Stimulated activated CD4-positive, alpha-beta T cell treated with anti-CD3 and anti-CD28 coated beads, TNF-alpha, amount 100 ng/mL, for 24 hours (primary cell): ENCODE measurements at places on chromosomes 13 and 19.

DNA sequence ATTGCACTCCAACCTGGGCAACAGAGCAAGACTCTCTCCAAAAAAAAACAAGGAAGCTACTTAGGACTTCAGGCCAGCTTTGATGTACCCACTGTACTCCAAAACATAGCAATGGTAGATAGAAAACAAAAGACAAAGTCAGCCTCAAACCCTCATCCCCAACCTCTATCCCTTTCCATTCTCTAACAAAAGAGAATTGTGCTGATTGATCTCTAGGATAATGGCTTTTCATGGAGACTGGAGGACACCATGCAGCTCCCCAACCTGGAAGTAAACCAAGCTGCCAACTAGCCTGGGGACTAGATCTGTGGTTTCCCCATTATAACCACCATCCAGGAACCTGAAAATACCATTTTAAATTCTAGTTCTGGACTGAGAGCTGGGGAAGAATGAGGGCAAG, 4.3 kb upstream of the ZDHHC20 start:
- no peak for DNase-seq

- DNase-seq = no peak
Observed at GRCh38 chr19:49333418-49333805, 1.8 kb upstream of the CD37 start.

DNA sequence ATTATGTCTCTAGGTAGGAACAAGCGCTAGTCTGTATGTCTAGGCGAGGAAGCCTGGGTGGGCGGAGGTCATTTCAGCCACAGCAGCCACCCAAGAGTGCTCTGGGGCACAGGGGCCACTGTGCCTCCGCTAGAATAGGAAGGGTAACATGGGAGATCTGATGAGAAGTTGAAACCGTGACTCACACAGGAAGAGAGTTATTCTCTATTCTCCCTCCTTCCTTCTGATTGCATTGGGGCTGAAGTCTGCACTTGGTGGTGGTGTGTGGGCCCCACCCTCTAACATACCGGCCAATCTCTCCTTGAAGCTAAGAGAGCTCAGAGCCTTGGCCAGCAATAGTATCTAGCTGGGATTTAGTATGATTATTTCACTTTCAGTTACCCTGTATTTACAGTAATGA, 20.3 kb upstream of the GGACT start:
- DNase-seq = no peak

DNA sequence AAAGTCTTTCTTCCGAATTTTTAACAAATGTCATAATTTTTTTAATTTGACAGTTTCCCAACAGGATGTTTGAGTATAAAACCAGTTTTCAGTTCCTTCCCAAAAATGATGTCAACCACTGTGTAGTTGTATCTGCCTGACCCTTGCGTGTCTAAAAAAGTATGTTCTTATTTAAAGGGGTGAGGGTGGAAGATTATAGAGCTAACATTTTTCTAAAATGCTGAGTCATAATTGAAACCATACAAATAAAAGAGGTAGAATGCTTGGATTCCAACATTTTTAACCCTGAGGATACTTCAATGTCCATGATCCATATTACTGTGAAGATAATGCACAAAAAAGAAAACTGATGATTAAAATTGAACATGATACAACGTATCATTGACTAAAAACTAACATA, 1388.8 kb downstream of the UQCRFS1 start:
- no peak for DNase-seq

- no peak for DNase-seq
Observed at GRCh38 chr13:47480121-47480520, 521.0 kb downstream of the SUCLA2 start.

DNA sequence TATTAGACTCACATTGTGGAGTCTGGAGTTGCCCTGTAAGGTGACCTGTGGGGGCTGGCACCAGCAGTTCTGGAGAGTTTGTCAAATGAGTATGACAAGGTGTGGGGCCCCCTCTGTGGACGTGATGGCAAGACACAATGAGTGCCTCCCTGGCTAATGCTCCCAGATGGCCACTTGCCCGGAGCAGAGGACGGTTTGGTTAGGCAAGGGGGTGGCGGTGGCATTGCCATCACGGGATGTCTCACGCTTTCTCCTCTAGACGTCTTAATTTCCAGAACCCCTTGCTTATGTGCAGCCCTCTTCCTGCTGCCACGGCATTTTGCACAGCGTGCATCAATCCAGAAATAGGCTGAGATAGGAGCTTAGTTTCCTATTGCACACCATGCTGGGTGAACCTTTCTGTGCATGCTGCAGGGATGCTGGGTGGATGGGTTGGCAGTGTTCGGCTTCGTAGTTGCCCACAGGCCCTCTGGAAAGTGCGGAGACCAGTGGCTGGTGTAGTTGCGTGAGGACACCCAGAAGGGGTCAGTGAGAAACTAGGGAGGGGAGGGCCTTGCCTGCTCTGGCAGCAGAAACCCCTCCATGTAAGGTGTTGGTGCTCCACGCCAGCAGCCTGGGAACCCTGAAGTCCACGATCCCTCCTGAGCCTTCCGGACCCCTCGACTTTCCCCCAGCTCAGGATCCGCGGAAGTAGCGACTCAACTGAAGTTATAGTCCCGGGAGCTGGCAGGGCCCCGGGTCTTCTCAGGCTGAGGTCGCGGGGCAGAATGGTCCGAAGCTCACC, 18.1 kb upstream of the LRP3 start:
- DNase-seq = no peak

DNA sequence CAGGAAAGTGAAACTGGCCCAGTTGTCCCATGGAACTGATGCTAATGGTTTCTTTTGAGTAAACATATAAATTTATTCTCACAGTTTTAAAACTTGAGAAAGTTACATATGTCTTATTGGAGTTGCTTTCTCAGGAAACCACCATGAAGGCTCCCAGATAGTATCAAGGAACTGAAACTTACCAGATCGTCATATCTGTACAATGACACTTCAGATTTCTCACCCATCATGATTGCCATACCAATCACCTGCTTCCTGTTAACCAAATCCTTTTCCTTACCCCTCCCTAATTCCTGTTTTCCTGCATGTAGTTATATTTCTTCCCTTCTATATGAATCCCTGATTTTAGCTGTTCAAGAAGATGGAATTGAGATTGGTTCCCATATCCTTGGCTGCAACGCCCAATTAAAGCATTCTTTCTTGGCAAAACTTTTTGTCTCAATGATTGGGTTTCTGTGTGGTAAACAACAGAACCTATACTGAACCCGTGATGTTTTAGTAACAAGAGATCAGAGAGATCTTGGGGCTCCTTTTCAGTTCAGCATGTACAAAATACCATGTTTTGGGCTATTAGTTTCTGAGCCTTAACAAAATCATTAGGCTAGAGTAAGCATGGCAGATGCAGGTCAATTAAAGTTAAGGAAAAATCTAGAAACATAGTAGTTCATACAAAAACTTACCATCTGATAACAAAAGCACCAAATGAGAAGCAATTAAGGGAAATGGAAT, 781.3 kb upstream of the MIR17HG start:
- DNase-seq = no peak

DNA sequence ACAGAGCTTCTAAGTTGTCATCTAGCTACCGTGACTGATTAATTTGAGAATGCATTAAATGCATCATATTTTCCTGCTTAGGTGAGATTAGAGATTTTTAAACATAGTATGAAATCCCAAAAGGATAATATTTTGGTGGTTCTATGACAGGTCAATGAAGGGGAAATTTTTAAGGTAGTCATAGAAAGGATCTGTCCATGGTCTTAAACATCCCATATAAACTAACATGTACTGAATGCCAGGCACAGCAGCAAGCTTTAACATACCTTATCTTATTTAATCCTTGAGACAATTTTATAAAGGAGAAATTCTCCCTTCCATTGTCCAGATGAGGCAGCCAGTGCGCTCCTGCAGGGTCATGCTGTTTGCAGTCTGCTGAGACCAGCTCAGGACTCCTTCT, 466.0 kb downstream of the FGF14 start:
- no peak for DNase-seq

- no peak for DNase-seq
Observed at GRCh38 chr13:108795841-108796240, 166.4 kb downstream of the MYO16 start.

- DNase-seq = no peak
Observed at GRCh38 chr13:50893211-50893852, 16.3 kb upstream of the RNASEH2B start.

DNA sequence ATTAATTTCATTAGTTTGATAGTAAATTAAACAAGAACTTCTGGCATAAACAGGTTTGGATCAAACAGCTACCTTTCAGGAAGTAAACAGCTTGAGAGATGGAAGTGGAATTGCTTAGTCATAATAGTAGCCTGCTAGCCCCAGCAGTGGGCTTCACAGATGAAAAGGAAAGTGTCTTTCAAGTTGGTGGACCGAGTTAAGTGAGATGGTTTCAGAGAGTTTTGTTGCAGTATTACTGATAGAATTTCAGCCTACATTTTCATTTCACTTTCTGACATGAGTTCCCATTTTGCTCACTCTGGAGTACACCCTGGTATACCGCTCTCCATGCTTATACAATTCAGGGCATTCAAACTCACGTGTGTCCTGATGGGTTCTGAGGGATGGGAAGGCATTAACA, 2.0 kb upstream of the PTOV1 start:
- no peak for DNase-seq

- no peak for DNase-seq
Observed at GRCh38 chr13:52454459-52454819, 839 bp upstream of the CKAP2 start.

GRCh38 chr19:3577723-3578344, 5.1 kb downstream of the HMG20B start:
- no peak for DNase-seq

DNA sequence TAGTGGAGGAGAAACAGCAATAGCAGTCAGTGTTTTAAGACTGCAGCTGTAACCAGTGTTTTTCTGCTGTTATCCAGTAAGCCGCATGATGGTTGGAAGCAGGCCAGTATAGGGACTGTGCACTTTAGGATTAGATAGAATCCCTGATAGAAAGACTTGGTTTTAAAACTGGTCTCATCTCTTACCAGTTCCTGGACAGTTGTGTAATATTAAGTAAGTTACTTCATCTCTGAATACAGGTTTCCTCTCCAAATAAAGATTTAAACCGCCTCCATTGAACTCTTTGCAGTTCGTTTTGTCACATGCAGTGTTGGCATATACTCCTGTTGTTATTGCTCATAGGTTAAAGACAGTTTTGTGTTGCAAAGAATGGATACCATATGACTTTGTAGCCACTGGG, 25.6 kb downstream of the URI1 start:
- DNase-seq = no peak

DNA sequence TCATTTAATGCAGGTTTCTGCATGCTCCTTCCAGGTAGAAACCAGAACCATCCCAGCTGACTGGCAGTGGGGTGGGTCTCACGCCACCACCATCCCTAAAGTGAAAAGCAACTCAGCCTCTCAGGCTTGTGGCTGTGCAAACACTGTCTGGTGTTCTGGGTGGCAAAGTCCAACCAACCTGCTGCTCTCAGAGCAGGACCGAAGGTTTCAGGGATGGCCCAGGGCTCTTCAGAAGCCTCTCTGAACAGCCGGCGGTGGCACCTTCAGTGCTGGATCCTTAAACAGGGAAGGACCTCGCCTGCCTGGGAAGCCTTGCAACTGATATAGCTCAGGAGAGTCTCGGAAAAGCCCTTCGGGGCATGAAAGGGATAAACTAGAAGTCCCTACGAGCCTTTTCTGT, 100.8 kb downstream of the COL4A1 start:
- no peak for DNase-seq

- DNase-seq = peak; percentile 70
Observed at GRCh38 chr19:6048793-6049405, 61.4 kb downstream of the RFX2 start.

DNA sequence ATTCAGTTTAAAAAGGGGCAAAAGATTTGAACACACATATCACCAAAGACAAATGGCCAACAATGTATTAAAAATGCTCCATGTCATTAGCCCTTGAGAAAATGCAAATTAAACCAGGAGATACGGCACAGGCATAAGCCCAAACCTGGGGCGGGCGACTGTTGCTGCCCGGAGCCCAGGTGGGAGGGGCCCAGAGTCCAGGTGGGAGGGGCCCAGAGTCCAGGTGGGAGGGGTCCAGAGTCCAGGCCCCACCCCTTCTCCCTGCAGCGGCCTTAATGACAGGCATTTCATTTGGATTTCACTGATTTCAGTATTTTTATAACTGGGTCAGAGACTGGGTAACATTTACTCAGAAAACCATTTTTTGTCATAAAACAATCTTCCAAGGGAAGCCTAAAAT, 78.2 kb downstream of the RASA3 start:
- DNase-seq = no peak

GRCh38 chr19:55116232-55116858, 1.1 kb downstream of the PPP1R12C start:
- DNase-seq = peak; percentile 28
